ENCODE measurements at places on chromosomes 7 and 10.

DNA sequence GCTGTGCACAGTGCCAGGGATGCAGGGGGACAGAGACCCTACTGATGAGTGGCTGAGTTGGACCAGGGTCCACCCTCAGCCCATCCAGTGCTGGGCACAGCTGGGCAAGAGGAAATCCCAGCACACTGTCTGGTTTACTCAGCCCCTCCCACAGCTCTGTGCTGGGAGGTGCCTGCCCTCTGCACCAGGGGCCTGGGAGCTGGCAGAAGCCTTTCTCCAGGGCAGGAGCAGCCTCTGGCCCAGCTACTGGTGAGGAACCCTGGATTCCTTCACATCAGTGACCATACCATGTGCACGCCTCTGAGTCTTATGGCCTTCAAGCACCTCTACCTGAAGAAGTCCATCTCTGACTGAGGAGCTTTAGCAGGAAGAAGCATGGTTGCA, 25.9 kb upstream of the C10orf71 start:
- no peak for DNase-seq

DNA sequence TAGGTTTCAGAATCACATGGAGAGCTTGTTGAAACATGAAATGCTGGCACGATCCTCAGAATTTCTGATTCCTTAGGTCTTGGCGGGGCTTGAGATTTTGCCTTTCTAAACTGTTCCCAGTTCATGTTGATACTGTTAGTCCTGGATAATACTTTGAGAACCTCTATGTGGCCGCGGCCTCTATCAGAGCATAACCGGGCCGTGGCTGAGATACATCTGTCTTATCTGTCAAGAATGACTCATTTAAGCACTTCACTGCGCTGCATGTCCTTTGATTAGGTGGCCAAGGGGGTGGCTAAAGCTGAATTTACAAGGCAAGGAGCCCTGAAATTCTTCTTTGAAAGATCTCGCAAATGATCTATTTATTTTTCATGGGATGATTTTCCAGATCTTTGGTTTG, 66.9 kb downstream of the GALNT17 start:
- no peak for DNase-seq

DNA sequence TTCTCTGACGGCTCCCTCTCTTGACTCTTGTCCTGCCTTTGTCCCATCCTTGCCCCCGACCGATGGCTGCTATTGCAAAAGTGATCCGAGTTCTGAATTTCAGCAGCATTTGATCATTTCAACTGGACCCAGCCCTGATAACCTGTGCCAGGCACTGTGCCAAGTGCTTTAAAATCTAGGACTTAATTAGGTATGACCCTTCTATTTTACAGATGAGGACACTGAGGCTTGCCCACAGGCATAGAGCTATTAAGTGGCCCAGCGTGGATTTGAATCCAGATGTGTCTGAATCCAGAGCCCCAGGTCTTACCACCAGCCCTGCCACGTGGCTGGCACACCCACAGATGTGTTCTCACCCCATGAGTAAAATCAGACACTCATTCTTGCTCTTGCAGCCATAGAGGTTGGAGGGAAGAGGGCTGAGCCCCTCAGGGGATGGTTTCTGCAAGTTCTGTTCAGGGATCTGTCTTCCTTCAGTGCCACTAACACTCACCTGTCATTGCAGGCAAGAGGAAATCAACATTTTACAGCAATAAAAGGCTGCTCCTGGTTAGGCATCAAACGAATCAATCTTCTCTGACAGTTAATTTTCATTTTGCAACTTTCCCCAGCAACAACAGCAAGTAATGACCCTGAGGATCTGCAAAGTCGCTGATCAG, 101.2 kb downstream of the GRID1 start:
- no peak for DNase-seq

DNA sequence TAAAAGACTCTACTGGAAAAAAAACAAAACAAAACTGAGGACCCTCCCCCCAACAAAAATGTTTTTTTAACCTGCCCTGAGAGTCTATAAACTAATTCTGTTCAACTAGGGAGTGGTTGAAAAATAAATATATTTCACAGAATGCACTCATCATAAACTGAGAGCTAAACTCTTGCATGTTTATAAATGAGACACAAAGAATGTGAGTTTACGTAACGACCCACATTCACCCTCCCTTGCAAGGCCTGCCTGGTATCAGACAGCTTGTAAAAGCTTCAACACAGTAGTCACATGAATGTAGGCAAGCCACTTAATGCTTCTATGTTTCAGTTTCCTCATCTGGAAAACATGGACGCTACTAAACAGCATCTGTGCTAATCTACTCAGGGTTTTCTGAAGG, 50.3 kb downstream of the JAZF1 start:
- DNase-seq, result no peak

DNA sequence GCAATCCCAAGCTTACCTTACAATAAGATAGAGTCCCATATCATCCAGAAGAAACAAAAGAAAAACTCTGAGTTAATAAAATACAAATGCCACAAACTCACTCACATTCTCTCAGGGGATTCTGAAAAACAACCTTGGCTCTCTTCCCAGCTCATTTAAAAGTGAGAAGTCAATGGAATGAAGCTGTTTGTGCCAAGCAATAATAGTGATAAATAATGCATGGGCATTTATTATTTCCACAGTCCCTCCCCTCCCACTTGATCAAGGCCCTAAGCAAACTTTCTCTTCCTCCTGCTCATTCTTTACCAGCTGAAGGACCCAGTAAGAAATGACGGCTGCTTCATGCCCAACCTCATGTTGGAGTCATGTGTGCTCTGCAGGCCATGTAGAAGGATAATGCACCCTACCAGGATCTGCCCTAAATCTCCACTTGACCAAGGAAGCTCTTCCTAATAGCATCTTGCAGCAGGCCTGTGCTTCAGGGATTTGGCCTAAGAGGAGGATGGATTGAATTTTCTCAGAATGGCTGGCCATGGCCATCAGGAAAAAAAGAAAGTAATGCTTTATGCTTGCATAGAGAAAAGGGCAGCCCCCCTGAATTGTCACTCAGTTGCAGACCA, 451.3 kb downstream of the GPAM start:
- DNase-seq, result no peak

GRCh38 chr10:25063644-25064043, 47.2 kb downstream of the THNSL1 start:
- DNase-seq, result no peak

DNA sequence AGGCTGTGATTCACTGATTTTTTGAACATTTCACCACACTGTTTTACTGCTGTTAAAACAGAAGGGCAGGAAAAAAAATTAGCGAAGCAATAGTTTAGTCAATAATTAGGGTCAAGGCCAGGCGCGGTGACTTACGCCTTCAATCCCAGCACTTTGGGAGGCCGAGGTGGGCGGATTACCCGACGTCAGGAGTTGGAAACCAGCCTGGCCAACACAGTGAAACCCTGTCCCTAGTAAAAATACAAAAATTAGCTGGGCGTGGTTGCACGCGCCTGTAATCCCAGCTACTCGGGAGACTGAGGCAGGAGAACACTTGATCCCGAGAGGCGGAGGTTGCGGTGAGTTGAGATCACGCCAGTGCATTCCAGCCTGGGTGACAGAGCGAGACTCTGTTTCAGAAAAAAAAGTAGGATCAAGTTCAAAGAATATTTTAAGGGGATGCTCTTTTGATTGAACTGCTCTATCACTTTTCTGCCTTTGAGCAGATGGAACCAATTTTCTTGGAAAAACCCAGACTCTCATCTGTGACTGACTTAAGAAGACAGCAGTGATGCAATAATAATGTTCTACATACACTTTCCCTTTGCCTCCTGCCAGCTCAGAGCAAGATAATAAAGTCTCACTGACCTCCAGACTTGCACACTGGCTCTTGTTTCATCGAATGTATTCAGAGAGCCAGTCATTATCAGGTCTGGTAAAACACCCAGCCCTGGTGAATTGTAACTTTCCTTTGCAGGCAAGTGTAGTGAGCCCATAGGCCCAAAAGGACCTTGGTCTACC, 1.6 kb upstream of the PPA1 start:
- DNase-seq, result no peak

DNA sequence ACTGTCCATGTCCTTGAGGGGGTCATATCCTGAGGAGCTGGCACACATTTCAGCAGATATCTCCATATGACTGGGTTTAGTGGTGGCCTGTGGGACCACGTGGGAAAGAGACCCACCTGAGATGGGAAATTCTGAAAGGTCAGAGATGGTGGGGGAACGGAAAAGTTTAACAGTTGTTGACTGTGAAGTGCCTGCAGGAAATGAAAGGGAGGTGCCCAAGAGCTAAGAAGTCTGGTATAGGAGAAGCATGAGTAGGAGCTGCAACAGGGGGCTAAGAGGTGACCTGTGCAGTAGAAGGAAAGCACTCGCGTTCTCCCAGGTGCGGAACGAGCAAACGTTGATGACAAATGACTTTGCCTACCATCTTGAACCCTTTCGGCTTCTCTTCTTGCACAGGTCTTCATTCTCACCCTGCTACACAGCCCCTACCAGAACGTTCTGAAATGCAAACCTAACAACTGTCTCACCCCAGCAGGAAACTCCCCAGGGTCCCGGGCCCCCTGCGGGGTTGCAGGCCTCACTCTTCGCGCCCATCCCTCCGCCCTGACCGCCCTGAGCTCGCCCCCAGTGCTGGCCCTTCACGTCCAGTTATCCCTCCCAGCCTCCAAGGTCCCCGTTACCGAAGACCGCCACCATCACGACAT, 9.8 kb upstream of the FXYD4 start:
- no peak for DNase-seq

GRCh38 chr7:24343614-24344013, 59.6 kb downstream of the NPY start:
- DNase-seq, result no peak

GRCh38 chr10:73841526-73842285, 30.3 kb upstream of the NDST2 start:
- no peak for DNase-seq

Measured in activated CD4-positive, CD25-positive, alpha-beta regulatory T cell (primary cell).